Breast epithelium (tissue), 4 donors: ENCODE measurements at places on chromosomes 2 and 18.

- no peak for DNase-seq
Measured at GRCh38 chr18:76467371-76468190, 27.5 kb downstream of the ZNF516 start.

- no peak for DNase-seq
Measured at GRCh38 chr2:85706599-85707296, 12.6 kb downstream of the GNLY start.

DNA sequence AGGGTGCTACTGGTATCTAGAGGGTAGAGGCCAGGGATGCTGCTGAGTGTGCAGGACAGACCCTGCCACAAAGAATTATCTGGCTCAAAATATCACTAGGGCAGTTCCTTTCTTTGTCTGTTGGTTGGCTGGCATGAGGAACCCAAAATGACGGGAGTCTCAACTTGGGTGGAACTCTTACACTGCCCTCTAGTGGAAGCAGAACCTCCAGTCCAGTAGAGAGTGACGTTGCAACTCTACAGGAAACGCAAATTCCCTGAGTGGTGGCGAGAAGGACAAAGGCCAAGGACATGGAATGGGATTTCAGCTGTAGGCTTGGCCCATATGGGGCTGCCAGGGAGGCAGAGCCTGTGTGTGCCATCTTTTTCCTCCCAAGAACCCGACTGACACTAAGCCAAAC is 47.1 kb downstream of the COPS8 start:
- DNase-seq, result no peak

GRCh38 chr2:15251753-15252152 is 309.4 kb downstream of the NBAS start:
- no peak for DNase-seq

GRCh38 chr2:43217228-43218154 is 8.9 kb downstream of the ZFP36L2 start:
- DNase-seq, result no peak

- DNase-seq, result no peak
Measured at GRCh38 chr18:36247036-36247435, 50.5 kb upstream of the FHOD3 start.
